Activated CD4-positive, alpha-beta T cell treated with anti-CD3 and anti-CD28 coated beads, Interleukin-2, amount 10 ng/mL, durations not matched to agents 7 days and 5 days (primary cell): ENCODE measurements at places on chromosomes 4 and X.

GRCh38 chr4:165828928-165829327 lies 44.1 kb upstream of the TLL1 start:
- no peak overlapping the region for H3K27ac ChIP-seq
- no peaks in the 10 kb centered on the region for H3K36me3 ChIP-seq
- no peaks in the 10 kb centered on the region for H3K4me1 ChIP-seq
- DNase-seq, result no peak
- no peaks in the 10 kb centered on the region for H3K27me3 ChIP-seq

DNA sequence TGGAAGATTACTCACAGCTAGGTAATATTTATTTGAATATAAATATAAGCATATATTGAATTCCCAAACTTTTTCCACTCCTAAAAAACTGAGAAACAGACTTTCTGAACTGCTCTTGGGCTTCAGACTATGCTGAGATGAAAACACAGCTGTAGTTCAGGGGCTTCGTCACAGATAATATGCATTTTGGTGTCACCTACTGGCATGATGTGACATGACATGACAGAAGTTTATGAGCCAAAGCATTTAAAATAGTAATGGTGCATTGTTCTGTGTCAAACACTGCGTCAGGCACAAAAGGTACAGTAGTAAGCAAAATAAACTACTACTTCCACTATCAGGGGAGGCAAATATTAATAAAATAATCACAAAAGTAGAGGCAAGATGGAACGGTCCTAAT lies 171.3 kb downstream of the BTC start:
- H3K4me1 ChIP-seq, result peaks cover 25% of the 10 kb centered on the region
- DNase-seq, result peak; percentile 14
- peaks cover 2% of the 10 kb centered on the region for H3K27me3 ChIP-seq
- no peak overlapping the region for H3K4me3 ChIP-seq
- no peaks in the 10 kb centered on the region for H3K36me3 ChIP-seq

DNA sequence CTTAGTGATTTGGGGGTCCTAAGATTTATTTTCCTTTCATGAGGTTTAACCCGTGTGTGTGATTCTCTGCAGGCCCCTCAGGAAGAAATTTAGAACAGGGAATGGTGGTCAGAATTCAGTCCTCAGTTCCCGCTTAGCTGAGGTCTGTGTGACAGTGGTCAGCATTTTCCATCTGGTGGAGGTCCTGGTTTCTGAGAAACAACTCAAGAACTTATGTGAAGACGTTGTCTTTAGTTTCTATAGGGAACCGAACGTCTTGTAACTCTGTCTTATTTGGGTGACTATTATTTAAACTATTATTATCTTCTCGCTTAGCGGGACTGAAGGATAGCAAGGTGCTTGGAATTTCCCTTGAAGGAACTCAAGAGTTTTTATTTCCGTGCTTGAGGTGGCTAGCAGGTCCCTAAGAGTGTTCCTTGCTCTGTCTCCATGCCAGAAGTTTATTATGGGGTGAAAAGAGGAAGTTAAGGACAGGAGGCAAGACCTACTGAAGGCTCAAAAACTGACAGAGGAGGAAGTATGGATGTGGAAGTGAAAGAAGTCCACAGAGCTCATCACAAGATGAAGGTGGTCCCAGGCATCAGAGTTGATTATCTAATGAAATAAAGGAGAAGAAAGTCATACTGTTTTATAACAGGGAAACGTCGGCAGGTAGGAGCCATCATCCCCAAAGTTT lies 9.4 kb downstream of the MGST2 start:
- H3K27ac ChIP-seq, result no peak overlapping the region
- H3K27me3 ChIP-seq, result no peaks in the 10 kb centered on the region
- DNase-seq, result no peak
- H3K36me3 ChIP-seq, result peaks cover 23% of the 10 kb centered on the region
- H3K4me1 ChIP-seq, result peaks cover 10% of the 10 kb centered on the region

DNA sequence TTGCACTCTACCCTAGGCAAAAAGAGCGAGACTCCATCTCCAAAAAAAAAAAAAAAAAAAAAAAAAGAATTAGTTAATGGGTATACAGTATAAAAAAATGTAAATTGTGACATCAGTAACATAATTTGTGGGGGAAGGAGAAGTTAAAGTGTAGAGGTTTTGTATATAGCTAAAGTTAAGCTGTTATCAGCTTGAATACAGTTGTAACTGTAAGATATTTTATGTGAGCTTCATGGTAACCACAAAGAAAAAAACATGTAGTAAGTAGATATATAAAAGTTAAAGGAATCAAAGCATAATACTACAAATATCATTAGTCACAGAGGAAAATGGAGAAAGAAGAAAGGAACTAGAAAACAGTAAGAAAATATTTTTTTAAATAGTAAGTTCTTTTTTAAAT lies 53.2 kb upstream of the EPGN start:
- DNase-seq, result no peak
- H3K4me3 ChIP-seq, result no peak overlapping the region
- no peak overlapping the region for H3K27ac ChIP-seq
- no peaks in the 10 kb centered on the region for H3K27me3 ChIP-seq
- no peaks in the 10 kb centered on the region for H3K4me1 ChIP-seq
- H3K36me3 ChIP-seq, result peaks cover 12% of the 10 kb centered on the region

- H3K36me3 ChIP-seq, result no peaks in the 10 kb centered on the region
- H3K4me3 ChIP-seq, result no peak overlapping the region
- DNase-seq, result no peak
These were observed 26.4 kb upstream of the MED14 start for GRCh38 chrX:40761762-40762161.

- no peak for DNase-seq
- no peak overlapping the region for H3K27ac ChIP-seq
- H3K27me3 ChIP-seq, result no peaks in the 10 kb centered on the region
- no peaks in the 10 kb centered on the region for H3K4me1 ChIP-seq
- no peaks in the 10 kb centered on the region for H3K36me3 ChIP-seq
These were observed 601.1 kb downstream of the ANKRD50 start for GRCh38 chr4:124111411-124111810.

DNA sequence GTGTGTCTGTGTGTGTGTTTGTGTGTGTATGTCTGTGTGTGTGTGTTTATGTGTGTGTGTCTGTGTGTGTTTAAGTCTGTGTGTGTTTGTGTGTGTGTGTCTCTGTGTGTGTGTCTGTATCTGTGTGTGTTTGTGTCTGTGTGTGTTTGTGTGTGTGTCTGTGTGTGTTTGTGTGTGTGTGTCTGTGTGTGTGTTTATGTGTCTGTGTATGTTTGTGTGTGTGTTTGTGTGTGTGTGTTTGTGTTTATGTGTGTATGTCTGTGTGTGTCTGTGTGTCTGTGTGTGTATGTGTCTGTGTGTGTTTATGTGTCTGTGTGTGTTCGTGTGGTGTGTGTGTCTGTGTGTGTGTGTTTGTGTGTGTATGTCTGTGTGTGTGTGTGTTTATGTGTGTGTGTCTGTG lies 11.4 kb downstream of the IL9R start:
- H3K36me3 ChIP-seq, result peaks cover 2% of the 10 kb centered on the region
- no peak for DNase-seq
- no peaks in the 10 kb centered on the region for H3K27me3 ChIP-seq
- H3K4me1 ChIP-seq, result peaks cover 8% of the 10 kb centered on the region
- no peak overlapping the region for H3K27ac ChIP-seq

- peaks cover 68% of the 10 kb centered on the region for H3K4me1 ChIP-seq
- H3K36me3 ChIP-seq, result peaks cover 48% of the 10 kb centered on the region
- no peaks in the 10 kb centered on the region for H3K27me3 ChIP-seq
- no peak for DNase-seq
- H3K4me3 ChIP-seq, result peak overlapping the region; percentile 96
- peak overlapping the region; percentile 95 for H3K27ac ChIP-seq
These were observed 443.2 kb downstream of the INPP4B start for GRCh38 chr4:142402900-142403299.

GRCh38 chrX:103919270-103919637 lies 43.2 kb upstream of the TMSB15B start:
- peak overlapping the region; percentile 96 for H3K27ac ChIP-seq
- H3K4me1 ChIP-seq, result peaks cover 34% of the 10 kb centered on the region
- H3K27me3 ChIP-seq, result no peaks in the 10 kb centered on the region

GRCh38 chrX:2383735-2384134 lies 117.0 kb downstream of the DHRSX start:
- no peak overlapping the region for H3K4me3 ChIP-seq
- peaks cover 5% of the 10 kb centered on the region for H3K36me3 ChIP-seq
- no peaks in the 10 kb centered on the region for H3K27me3 ChIP-seq

- no peak overlapping the region for H3K27ac ChIP-seq
- DNase-seq, result no peak
- no peaks in the 10 kb centered on the region for H3K36me3 ChIP-seq
- no peak overlapping the region for H3K4me3 ChIP-seq
These were observed 977.1 kb upstream of the PRKX start for GRCh38 chrX:4690521-4690920.

GRCh38 chr4:108884596-108884995 lies 121.7 kb upstream of the ETNPPL start:
- DNase-seq, result no peak
- peaks cover 8% of the 10 kb centered on the region for H3K4me1 ChIP-seq
- no peak overlapping the region for H3K27ac ChIP-seq
- no peak overlapping the region for H3K4me3 ChIP-seq

- no peak for DNase-seq
- peaks cover 19% of the 10 kb centered on the region for H3K4me1 ChIP-seq
- no peak overlapping the region for H3K27ac ChIP-seq
- H3K36me3 ChIP-seq, result no peaks in the 10 kb centered on the region
These were observed 54.6 kb upstream of the RAPGEF2 start for GRCh38 chr4:159048166-159048886.

DNA sequence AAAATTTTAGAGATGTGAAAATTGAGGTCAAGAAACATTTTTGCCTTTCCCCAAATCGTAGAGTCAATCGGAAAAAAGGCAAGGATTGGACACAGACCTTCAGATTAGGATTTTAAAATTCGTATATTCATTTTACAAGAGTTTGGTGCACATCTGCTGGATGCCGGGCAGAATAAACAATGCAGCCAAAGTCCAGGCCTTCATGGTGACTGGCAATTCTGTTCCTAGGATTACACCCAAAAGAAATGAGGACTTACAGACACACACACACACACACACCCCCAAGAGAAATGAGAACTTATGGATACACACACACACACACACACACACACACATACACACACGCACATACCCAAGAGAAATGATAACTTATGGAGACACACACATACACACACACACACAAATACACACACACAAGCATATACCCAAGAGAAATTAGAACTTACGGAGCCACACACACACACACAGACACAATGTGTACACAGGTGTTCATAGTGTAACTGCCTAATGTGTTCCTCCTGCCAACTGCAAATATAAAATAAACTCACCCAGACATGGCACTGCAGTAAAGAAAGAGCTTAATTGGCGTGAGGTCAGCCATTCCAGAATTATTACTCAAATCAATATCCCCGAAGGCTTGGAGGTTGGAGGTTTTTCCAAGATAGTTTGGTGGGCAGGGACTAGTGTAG lies 165.7 kb upstream of the STS start:
- no peaks in the 10 kb centered on the region for H3K36me3 ChIP-seq
- no peaks in the 10 kb centered on the region for H3K27me3 ChIP-seq
- no peak overlapping the region for H3K4me3 ChIP-seq

DNA sequence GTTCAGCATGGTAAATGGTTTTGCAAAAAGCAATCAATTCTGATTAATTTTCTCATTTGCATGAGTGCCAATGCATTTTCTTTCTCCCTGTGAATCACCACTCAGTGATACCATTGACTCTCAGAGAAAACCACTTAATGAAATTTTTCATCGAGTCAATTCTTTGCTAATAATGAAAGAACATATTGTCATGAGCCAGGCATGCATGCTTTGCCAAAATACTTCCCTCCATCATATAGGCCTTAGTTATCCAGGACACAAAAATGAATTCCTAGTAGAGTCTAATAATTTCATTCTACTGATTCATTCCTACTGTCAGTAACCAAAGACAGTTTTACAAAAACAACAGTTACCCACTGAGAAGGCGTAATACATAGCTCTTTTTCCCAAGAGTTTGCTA lies 680.0 kb downstream of the TRIML1 start:
- H3K4me3 ChIP-seq, result no peak overlapping the region
- H3K4me1 ChIP-seq, result no peaks in the 10 kb centered on the region
- no peaks in the 10 kb centered on the region for H3K36me3 ChIP-seq
- no peak overlapping the region for H3K27ac ChIP-seq
- no peaks in the 10 kb centered on the region for H3K27me3 ChIP-seq

- H3K27me3 ChIP-seq, result no peaks in the 10 kb centered on the region
- no peak overlapping the region for H3K27ac ChIP-seq
- peaks cover 22% of the 10 kb centered on the region for H3K36me3 ChIP-seq
- peaks cover 2% of the 10 kb centered on the region for H3K4me1 ChIP-seq
- no peak overlapping the region for H3K4me3 ChIP-seq
These were observed 167.9 kb downstream of the FBXW7 start for GRCh38 chr4:152368001-152368400.

DNA sequence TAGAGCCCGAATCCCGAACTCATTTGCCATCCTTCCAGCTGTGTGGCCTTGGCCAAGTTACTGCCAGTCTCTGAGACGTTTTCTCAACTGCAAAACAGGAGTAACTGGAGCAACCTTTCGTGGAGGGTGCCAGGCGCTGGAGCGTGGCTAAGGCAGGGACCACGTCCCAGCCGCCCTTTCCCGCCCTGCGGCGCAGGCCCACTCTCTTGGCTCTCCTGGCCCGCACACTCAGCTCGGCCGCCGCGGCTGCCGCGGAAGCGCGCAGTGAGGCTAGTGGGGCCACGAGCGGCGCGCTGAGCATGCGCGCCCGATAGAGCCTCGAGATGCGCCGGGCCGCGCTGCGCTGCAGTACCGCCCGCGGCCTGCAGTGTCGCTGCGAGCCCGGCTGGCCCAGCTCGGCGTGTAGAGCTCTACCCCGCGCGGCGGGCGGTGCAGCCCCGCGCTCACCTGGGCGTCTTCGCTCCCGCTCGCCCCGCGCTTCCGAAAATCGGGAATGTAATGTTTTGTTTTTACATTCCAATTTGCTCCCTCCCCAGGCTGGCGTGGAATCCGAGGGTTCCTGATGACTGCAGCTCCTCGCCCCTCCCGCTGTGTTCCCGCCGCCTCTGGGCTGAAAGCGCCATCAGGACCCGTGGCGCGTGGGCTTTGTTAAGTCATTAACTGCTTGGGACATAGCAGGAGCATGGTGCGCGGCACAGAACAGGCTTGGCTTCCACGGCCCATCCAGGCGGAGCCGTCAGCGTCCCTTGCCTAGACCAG lies 4.0 kb upstream of the ZNF518B start:
- peaks cover 22% of the 10 kb centered on the region for H3K4me1 ChIP-seq
- H3K36me3 ChIP-seq, result peaks cover 1% of the 10 kb centered on the region
- H3K27ac ChIP-seq, result no peak overlapping the region
- H3K4me3 ChIP-seq, result peak overlapping the region; percentile 62

DNA sequence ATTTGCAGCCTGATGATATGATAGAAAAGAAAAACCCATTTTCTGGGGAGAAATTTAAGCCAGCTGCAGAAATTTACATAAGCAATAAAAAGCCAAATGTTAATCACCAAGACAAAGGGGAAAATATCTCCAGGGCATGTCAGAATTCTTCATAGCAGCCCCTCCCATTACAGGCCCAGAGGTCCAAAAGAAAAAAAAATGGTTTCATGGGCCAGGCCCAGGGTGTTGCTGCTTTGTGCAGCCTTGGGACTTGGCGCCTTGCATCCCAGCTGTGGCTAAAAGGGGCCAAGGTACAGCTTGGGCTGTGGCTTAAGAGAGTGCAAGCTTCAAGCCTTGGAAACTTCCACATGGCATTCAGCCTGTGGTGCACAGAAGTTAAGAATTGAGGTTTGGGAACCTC lies 97.9 kb upstream of the CDX4 start:
- H3K27me3 ChIP-seq, result no peaks in the 10 kb centered on the region
- H3K27ac ChIP-seq, result no peak overlapping the region
- no peaks in the 10 kb centered on the region for H3K36me3 ChIP-seq
- no peaks in the 10 kb centered on the region for H3K4me1 ChIP-seq

- no peak overlapping the region for H3K27ac ChIP-seq
- H3K4me1 ChIP-seq, result no peaks in the 10 kb centered on the region
- H3K36me3 ChIP-seq, result no peaks in the 10 kb centered on the region
- peaks cover 6% of the 10 kb centered on the region for H3K27me3 ChIP-seq
- no peak for DNase-seq
These were observed 272.1 kb upstream of the HS3ST1 start for GRCh38 chr4:11700751-11701226.
